Stimulated activated CD8-positive, alpha-beta memory T cell treated with anti-CD3 and anti-CD28 coated beads, Interleukin-15, amount 100 ng/mL, for 4 hours (primary cell): ENCODE measurements at places on chromosomes 4 and X.

DNA sequence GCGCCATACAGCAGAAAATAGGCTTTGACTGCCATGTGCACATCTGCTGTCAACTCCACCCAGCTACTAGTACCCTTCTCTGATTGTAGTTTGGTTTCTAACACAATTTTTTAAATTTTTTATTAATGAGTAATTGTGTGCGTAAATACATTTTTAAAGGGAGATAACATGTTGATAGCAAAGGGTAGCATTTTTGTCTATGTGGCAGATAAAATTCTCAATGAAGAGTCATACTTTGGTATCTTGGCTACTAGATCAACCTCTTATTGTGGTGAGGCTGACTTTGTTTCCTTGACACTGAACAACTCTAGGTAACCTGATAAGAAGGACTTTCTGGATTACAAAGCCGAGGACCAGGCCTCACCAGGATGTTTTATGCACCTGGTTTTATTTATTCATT is 9.5 kb downstream of the ADH4 start:
- no peak for DNase-seq

- no peak for DNase-seq
These were observed 100.1 kb downstream of the CXXC4 start for GRCh38 chr4:104394406-104395167.

GRCh38 chr4:48025005-48025404 is 8.4 kb downstream of the NIPAL1 start:
- DNase-seq, result no peak

- no peak for DNase-seq
These were observed 81.1 kb upstream of the HELT start for GRCh38 chr4:184937030-184937710.

GRCh38 chr4:26619784-26620183 is 35.9 kb downstream of the TBC1D19 start:
- DNase-seq, result no peak

- DNase-seq, result no peak
These were observed 621.7 kb upstream of the HS3ST1 start for GRCh38 chr4:12050357-12050756.

- DNase-seq, result no peak
These were observed 2.7 kb downstream of the HPSE start for GRCh38 chr4:83331956-83332355.

DNA sequence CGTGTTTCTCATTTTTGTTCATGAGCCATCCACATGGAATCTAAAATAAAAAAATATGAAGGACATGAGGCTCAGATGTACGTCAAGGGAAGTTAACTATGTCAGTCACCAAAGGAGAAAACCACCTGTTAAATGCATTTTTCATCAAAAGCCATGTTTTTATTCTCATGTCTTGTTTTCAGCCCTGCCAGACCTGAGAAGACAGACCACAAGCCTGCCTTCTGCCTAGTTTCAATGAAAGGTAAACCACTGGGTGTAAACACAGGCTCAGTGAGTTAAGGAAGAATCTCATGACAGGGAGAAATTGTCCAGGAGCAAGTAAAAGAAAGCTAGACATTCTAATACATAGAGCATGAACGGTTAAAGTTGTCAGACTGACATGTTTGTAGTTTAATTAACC is 52.3 kb upstream of the TNIP3 start:
- no peak for DNase-seq

- DNase-seq, result no peak
These were observed 154.9 kb upstream of the NUDT6 start for GRCh38 chr4:123077330-123077729.

GRCh38 chrX:11427453-11428071 is 134.3 kb downstream of the AMELX start:
- no peak for DNase-seq

DNA sequence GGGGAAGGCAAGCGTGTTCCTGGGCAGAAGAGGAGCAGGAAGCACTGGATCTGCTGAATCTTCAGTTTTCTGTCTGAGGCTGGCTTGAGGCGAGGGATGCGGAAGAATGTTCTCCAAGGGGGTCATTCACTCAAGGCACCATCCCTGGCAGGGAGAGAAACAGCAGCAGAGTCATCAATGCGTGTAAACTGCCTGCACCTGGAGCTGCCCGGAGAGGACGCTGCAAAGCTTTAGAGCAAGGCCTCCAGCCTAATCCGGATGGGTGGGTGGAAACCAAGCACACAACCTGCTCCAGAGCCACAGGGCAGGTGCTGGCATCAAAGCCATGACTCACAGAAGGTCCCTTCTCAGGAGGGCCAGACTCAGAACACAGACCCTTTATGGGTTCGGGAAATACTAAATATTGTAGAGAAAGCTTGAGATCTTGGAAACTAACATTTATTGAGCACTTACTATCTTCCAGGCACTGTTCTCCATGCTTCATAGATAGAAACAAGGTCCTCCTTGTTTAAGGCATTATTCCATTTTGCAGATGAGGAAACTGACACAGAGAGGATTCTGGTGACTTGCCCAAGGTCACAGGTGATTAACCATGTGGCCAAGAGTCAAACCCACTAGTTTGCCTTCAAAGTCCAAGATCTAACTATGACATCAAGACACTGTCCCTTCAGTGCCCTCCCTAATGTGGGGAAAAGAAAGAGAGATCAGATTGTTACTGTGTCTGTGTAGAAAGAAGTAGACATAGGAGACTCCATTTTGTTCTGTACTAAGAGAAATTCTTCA is 7.7 kb downstream of the PROM1 start:
- DNase-seq, result no peak

DNA sequence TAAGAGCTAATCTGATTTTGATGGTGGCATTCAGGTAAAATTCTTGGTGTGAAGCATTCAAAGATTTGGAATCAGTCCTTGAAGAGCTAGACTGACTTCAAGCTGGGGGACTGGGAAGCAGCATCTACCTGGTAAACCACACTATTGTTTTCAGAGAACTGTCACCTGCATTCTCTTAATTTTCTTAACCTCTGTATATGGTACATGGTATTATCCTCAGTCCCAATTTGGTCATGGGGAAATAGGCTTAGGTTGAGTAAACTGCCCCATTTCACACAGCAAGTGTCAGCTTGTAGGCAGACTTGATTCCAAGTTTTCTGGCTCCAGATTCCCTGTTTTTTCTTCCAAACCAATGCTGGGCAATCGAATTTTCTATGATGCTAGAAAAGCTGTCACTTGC is 104.4 kb downstream of the CHRNA9 start:
- DNase-seq, result no peak

DNA sequence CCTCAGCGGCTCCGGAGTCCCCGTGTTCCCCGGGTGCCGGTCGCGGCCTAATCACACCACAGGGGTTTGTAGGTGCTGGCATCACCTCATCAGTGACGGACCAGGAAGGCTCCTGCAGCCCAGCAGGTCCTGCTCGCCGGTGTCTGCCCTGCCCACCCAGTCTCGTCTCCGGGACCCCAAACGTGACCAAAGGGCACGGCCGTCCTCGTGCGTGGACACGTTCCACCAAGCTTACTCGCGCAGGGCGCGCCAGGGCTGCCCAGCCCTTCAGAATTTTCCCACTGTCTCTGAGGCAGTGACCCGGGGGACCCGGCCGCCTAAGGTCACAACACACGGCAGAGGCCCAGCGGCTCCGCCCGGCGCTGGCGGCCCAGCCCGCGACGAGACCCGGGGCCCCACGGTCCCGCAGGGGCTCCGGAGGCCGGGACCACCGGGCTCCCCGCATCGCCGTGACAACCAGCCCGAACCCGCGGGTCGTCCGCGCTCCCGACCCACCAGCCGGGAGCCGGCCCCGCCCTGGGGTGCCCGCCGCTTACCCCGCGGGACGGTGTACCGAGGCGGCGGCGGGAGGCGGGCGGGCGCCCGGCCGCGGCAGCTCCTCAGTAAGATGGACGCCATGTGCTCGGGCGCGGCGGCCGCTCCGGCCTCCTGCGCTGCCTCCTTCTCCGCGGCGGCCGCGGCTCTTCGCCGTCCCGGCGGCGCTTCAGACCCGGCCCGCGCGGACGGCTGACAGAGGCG is 454 bp downstream of the LETM1 start:
- DNase-seq, result no peak

DNA sequence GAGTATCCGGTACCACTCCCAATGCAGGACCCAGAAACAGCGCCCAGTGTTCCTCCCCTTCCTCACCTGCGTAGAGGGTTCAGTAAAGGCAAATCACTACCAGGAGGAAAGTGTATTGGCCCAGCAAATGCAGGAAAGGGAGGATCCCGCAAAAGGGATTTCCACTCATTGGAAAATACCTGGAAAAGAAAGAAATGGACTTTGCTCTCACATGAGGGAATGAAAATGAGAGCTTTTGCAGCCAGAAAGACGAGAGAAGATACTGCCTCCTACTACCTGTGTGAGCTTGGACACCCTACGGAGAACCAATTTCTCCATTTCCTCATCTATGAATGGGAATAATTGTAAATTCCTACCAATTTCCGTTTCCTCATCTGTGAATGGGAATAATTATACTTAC is 184.1 kb upstream of the PPARGC1A start:
- no peak for DNase-seq

DNA sequence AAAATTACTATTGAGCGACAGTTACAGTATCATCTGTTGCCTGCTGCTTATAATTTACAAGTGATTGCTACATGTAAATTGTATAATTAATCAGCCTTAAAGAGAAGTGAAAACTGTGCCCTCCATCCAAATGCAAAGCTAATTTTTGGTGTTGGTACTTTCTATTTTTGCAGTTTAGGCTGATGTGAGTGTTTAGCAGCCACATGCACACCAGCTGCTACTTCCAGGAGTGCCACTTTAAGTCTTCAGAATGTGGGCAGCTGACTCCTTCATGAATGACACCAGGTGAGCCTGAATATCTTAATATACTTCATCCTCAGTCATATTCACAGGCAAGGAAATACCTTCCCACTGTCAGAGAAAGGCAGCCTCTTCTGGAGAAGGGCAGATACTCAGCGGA is 149.8 kb upstream of the RASGEF1B start:
- no peak for DNase-seq

GRCh38 chr4:41749631-41750039 is 1.1 kb upstream of the PHOX2B start:
- DNase-seq, result no peak

GRCh38 chrX:44082829-44083228 is 109.6 kb upstream of the NDP start:
- DNase-seq, result no peak

DNA sequence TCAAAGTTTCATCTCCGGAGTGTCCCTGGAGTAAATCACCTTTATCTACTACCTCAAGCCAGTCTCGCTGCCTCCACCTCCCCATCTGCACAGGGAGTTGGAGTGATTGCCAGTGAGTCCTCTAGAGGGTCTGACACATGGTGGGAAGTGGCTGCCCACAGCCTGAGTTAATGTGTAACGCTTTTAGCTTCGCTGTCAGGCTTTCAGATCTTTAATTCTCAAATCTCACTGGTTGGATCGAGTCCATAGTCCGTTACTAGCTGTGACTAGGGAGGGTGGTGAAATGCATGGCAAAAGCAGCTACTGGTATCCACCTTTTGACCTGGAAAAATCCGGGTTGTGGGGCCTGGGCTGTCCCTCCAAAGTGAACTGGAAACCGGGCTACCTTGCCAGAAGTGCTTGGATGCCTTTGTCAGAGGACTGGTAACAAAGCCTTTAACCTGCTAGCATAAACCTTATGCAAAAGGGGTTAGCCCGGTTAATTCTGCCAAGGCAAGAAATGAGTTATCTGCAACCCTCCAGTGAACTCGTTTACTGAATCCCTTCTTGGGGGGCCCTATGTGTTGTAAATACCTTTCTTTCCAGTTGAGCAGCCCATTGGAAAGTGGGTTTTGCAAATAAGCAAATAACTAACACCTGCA is 5.1 kb upstream of the WDR1 start:
- no peak for DNase-seq
